ENCODE measurements at places on chromosomes 12 and 14.

GRCh38 chr14:67738740-67739504 is 37.2 kb downstream of the RDH12 start:
- DNase-seq, result no peak

DNA sequence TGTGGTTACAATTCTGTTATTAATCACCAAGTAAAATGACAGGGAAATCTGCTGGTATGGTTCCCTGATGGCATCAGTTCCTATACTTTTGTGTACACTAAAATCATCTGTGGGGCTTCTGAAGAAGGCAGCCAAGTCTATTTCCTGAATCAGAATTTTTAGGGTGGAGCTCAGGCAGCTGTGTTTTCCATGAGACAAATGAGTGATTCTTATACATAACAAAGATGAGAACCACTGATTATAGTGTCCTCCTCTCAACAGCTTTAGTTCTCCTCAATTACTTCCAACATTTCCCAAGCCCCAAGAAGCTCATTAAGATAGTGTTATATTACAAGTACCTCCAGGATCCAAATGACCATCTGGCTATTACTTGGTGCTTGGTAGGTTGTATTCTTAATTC is 64.5 kb upstream of the USP44 start:
- DNase-seq, result no peak

- no peak for DNase-seq
Observed at GRCh38 chr12:130026608-130027176, 122.9 kb upstream of the TMEM132D start.

GRCh38 chr14:87767567-87767901 is 225.4 kb downstream of the GALC start:
- no peak for DNase-seq

DNA sequence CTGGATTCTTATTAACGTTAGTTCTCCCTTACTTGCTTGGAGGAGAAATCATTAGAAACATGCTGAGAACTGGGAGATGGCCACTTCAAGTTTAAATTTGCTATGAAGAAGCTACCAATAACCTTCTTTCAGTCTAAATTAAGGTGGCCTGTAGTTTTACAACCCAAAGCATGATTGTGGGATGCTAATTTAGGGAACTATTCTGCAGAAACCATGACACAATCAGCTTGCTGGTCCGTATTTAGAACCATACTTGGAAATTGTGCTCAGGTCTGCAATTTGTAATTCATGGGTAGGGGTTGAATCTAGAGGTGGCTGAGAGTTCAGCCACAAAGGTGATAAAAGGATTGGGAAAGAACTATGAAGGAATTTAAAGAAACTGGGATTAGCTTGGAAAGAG is 405.7 kb downstream of the RAD51B start:
- no peak for DNase-seq

DNA sequence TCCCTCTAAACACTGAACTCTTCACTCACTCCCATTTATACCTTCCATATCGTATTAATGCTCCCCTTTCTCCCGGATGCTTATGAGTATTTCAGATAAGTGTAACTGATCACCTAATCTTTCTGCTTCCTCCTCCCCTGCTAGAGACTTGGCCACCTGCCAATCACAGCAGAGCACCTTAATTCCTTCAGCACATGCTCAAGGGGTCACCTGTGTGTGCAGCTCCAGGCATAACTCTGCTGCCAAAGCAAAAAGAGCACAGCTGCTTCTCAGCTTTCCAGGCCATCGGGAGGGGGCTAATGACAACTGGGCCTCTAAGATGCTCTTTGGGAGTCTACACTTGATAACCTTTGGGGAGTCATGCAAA is 106.9 kb upstream of the DYRK2 start:
- DNase-seq, result peak; percentile 53

DNA sequence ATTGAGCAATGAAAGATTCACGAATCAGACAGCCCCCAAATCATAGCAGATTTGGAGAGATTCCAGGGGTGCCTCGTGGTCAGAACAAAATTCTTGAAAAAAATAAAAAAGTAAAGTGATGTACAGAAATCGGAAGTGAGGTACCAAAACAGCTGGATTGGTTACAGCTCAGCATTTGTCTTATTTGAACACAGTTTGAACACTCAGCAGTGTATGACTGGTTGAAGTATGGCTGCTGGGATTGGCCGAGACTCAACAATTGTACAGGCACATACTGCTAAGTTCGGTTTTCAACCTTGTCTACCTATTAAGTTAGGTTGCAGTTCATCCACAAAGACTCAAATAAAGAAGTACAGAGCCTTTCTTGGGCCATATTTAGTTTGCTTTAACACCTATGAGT is 865.4 kb upstream of the TMEM132C start:
- DNase-seq, result no peak

DNA sequence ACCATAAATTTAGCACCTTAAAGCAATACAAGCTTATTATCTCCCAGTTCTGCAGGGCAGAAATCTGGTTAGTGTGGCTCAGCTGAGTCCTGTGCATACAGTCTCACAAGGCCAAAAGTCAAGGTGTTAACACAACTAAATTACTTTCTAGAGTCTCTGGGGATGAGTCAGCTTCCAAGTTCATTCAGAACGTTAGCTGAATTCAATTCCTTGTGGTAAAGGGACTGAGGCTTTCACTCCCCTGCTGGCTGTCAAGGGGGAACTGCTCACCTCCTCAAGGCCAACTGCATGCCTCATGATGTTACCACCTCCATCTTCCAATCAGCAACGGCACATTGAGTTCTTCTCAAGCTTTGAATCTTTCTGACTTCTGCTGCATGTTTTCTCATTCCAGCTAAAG is 27.6 kb downstream of the EML5 start:
- DNase-seq, result no peak

DNA sequence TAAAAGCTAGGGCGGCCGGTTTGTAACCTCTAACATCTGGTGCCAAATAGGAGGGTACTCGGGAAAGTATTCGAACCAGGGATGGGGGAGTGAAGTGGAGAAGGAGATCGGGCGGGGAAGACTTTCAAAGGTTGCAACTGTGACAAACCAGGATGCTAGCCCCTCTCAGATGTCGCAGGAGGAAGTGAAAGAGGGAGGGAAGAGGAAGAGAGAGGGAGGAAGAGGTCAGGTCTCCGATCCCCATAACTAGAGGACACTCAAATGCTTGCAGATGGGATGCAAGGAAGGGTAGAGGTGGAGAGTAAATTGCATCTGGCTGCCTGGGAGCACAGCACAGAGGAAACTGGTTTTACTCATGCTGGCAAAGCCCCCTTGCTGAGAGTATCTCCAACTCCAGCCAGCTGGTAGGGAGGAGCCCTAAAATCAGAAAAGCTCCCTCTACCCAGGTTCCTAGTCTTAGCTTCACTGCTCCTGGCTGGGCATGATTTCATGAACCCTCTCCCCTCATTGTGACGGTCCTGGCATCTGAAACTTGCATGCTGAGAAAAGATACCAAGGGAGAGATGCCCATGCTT is 696.7 kb upstream of the TBX3 start:
- no peak for DNase-seq

DNA sequence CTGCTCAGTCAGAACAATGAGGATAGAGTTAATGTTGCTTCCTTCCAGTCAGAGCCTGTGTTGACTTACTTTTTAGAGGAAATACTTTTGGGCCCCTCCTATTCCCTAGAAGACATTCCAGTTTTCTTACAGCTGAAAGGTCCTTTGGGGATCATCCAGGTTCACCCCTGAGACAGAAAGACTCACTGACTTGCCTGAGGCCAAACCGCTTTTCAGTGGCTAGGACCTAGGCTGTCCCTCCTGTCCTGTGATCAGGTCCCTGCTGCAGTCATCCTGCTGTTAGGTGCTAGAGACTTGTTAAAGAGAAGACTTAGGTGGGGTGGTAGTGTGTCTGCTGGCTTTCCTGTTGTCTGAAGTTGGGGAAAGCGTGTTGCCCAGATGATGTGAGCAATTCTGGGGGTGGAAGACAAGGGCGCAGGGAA is 39.6 kb downstream of the SUSD6 start:
- DNase-seq, result no peak

GRCh38 chr14:89454996-89455395 is 38.0 kb upstream of the FOXN3 start:
- DNase-seq, result no peak

All from DMS153 (cell line).